Activated T-helper 9 cell treated with anti-CD3 and anti-CD28 coated beads, Interleukin-2, amount 50 U/mL, for 16 hours (primary cell): ENCODE measurements at places on chromosomes 3 and 15.

GRCh38 chr3:120498556-120499346 lies 48.0 kb upstream of the FSTL1 start:
- DNase-seq = no peak

DNA sequence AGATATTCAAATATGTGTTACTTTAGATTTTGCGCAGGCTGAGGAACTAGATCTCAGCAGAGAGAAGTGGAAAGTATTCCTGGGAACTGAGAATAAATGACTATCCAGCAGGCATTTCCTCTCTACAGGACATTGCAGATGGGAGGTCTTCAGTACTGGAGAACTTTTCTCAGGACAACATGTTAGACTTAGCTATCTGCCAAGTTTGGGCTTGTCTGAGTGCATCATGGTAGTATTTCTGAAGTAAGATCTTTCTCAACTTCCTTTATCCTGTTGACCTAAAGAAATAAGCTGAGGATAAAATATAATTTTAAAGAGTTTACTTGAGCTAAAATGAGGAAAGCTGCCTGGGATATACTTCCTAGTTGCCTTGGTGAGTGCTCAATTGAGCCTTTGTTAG lies 167.9 kb upstream of the BCHE start:
- no peak for DNase-seq

DNA sequence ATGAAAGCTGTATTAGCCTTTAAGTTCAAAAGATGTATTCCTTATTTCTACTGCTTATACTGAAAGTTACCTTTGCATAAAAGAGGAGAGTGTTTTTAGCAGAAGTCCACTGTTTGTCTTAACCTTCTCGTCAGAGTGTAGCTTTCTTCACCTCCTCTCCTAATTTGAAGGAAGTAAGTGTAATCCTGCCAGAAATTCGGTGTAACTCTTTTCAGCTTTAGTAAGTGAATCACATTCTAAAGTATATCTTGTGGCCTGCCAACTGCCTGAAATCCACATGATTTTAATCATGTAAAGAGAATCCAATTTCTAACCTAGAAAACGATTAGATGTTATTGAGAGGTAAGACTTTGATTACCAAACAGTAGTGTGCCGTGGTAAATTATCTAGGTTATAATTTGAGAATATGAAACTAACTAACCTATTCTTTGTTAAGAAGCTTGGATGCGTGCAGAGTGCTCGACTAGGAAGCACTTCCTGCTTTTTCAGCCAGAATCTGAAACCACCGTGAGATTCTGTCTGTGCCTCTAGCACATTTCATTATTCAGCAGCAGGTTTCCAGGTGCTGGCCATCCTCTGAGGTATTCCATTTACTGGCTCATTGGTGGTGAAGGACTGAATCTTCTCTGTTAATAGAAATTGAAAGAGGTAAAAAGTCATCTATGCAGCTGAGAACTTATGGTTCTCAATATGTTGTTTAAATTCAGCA lies 7.5 kb downstream of the GYG1 start:
- no peak for DNase-seq

DNA sequence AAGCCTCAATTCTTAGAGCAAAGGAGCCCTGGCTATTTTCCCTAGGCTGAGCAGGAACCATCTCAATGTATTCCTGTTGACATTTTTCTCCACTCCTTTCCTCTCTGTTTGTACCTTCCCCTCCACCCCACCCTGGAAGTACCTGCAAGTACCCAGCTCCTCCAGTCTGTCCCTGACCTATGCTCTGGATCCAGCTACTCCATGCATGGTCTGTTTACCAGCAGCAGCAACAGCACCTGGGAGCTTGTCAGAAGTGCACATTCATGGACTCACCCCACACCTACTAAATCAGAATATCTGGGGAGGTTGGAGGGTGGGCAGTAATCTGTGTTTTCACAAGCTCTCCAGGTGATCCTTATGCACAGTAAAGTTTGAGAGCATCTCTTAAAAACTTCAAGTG lies 240.7 kb upstream of the UMPS start:
- DNase-seq = no peak

DNA sequence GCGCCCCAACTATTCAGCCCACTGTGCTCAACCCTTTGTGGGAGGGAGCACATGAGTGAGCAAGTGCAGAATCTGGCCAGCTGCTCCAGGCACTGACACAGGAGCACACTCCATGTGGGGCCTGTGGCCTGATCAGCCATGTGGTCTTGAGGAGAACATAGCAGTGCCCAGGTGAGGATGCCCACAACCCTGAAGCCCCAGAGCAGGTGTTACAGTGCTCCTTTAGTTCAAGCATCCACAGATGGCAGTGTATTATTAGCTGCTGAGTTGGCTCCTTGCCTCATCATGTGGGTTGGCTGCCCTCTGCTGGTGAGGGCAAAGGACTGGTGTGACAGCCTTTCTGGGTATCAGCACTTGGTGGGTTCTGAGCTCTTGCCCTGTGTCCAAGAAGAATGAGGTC lies 1588.2 kb downstream of the SI start:
- DNase-seq = no peak
